Gastroesophageal sphincter (tissue), 4 donors: ENCODE measurements at places on chromosomes 5 and 9. TPM values are rescaled to one million over a fixed set of nuclear protein-coding genes. Genes with fewer than 3 reads are reported as not detected.

The TLX3 gene
- not detected for total RNA-seq

The SNX30 gene
- 18.2 TPM for total RNA-seq

The MEGF10 gene
- 0.27 TPM for total RNA-seq

The FAM81B gene
- total RNA-seq, result not detected

The CD74 gene
- total RNA-seq, result 142 TPM

The NME5 gene
- total RNA-seq, result 4.3 TPM

The FAM78A gene
- 0.78 TPM for total RNA-seq

The OTP gene
- not detected for total RNA-seq

The FOXD4L3 gene
- total RNA-seq, result not detected

The IL5 gene
- not detected for total RNA-seq

The LTC4S gene
- 8.2 TPM for total RNA-seq

The PDLIM4 gene
- 200 TPM for total RNA-seq

The PCDHGB7 gene
- total RNA-seq, result 15.8 TPM

The COL23A1 gene
- 0.93 TPM for total RNA-seq

The C5orf63 gene
- 0.59 TPM for total RNA-seq

The ZNF462 gene
- 57.9 TPM for total RNA-seq

The TCF7 gene
- total RNA-seq, result 0.94 TPM

The RORB gene
- total RNA-seq, result 10.0 TPM
